Neural crest cell (in vitro differentiated cells): ENCODE measurements at places on chromosomes 11 and 22.

DNA sequence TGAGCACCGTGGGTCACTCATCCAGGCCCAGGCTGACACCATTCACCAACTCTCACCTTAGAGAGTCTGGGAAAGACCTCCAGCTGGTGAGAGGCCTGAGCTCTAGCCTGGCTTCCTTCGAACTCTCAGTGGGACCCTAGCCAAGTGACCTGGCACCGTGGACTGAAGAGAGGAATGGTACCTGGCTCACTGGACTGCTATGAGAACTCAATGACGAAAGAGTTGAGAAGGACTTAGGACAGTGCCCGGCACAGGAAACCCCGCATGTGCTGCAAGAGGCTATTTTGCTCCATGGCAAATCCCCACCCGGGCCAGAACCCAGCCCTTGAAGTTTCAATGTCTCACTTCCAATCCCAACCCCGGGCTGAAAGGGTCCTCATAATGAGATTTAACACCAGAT is 605 bp upstream of the RAPSN start:
- DNase-seq, result no peak

DNA sequence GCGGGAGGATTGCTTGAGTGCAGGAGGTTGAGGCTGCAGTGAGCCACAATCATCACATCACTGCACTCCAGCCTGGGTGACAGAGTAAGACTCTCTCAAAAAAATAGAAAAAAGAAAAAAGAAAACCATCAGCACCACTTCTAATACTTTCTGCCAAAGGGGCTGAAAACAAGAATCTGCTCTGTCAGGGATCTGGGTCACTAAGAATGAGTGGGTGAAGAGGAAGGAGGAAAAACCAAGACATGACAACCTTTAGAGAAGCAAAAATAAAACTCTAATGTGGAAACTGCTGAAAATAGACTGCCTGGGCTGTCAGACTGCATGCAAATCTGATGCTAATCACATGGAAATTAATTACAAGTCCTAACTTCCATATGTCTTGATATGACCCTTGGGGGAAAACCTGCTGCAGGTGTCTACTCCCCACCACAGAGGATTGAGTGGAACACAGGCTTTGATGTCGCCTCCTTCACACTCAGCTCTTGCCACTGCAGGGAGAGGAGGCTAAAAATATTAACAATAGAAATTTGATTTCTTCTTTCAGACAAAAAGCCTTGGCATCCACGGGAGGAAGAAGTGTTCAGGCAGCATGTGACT is 62.5 kb upstream of the CRTAM start:
- no peak for DNase-seq

GRCh38 chr22:32622004-32622743 is 147.6 kb downstream of the FBXO7 start:
- DNase-seq, result no peak

DNA sequence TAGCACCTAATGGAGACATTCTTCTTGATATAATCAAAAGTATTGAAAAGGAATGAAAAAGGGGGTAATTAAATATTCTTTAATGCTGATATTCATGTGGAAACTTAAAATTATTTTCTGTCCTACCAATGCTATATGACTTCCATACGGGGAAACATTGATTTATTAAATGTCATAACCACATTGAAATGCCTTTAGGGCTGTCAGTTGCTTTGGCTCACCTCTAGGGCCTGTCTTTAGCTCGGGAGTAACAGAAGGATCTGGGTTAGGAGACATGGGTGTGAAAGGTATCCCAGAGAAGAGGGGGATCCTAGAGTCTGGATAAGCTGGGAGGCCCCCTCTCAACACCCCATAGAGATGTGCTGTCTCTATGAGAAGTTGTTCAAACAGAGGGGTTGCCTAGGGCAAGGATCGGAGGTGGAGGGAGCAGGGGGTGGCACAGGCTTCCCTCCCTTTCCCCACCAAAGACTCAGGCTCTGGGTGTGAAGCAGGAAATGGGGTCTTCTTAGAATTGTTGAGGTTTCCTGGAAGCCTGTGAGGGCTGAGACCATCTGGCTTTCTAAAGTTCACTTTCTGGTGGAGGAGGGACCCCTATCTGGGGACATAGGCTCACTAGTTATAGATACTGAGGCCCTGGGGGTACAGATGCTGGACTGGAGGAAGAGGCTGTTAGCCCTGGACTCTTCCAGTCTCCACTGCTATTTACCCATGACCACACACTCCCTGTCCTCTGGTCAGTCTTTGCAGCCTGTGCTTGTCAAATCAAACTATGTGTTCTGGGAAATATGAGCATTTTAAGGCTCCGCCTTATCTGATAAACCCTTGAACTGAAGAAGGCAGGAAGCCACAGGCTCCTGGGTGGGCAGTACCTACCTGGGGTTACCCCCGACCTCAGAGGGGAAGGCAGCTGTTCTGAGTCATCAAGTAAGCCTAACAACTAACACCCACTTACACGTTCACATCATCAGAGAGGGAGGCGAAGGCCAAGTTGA is 55.8 kb upstream of the RRAS2 start:
- no peak for DNase-seq

DNA sequence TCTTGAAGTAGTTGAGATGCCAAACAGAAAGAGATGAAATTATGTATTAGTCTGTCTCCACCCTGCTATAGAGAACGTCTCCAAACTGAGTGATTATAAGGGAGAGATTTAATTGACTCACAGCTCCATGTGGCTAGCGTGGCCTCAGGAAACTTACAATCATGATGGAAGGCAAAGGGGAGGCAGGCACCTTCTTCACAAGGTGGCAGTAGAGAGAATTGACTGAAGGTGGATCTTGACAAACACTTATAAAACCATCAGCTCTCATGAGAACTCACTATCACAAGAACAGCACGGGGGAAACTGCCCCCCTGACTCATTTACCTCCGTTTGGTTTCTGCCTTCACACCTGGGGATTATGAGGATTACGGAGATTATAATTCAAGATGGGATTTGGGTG is 794.0 kb downstream of the CNTN5 start:
- no peak for DNase-seq

DNA sequence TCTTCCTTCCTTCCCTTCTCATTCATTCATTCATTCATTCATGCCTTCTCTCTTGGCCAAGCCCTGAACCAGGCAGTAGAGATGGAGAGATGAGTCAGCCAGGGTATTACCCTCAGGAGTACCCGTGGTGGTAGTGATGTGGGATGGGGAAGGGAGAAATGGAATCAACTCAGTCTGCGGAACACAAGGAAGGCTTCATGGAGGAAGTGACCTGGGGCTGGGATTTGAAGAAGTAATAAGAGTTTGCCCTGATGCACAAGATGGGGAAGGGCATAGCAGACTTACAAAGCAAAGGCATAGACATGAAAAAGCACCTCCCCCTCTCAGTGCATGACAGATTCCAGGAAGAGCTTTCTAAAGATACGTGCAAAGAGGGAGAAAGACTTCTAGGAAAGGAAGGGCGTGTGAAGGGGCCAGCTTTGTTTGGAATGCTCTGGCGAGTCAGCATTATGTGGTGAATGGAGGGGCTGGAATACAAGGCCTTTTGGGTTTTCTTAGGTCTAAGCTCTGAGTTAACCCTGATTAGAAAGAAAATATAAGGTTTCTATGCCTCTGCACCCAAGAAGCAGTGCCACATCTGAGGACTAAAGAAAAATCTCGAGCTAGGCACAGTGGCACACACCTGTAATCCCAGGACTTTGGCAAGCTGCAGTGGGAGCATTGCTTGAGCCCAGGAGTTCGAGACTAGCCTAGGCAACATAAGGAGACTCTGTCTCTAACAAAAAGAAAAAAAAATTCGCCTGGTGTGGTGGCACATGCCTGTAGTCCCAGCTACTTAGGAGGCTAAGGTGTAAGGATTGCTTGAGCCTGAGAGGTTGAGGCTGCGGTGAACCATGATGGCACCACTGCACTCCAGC is 36.4 kb upstream of the ACER3 start:
- DNase-seq, result no peak

DNA sequence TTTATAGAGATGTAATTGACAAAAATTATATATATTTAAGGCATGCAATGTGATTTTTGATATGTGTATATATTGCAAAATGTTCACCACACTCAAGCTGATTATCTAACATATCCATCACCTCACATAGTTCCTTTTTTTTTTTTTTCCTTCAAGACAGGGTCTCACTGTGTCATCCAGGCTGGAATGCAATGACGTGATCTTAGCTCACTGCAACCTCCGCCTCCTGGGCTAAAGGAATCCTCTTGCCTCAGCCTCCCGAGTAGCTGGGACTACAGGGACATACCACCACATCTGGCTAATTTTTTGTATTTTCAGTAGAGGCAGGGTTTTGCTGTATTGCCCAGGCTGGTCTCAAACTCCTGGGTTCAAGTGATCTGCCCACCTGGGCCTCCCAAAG is 65.1 kb upstream of the SLC35C1 start:
- no peak for DNase-seq

DNA sequence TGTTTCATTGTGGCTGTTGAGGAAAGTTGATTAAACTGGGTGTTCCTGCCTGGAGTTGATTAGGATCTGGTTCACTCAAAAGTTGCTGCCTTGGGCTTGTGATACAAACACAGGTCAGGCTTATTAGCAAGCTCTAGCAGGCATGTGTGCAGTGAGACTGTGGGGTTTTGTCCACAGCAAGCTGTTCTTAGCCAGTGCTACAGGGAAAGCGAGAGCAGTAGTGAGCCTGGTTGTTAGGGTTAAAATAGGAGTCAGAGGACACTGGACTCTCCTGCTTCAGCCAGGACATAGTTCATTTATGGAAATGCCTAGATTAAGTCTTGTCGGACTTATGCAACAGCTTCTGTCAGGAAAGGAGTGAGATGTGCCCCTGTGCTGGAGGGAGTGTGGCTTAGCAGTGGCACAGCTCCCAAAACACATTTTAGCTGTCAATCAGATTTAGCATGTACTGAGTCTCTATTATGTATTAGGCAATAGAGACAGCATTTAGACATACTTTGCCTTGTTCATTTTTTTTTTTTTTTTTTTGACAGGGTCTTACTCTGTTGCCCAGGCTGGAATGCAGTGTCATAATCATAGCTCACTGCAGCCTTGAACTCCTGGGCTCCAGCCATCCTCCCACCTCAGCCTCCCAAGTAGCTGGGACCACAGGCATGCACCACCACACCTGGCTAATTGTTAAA is 8.7 kb downstream of the SNRPD3 start:
- DNase-seq, result no peak

- no peak for DNase-seq
Measured at GRCh38 chr11:120030411-120030810, 107.5 kb downstream of the TRIM29 start.

- no peak for DNase-seq
Measured at GRCh38 chr11:12494699-12495098, 117.3 kb downstream of the PARVA start.
